IMR-90 (cell line): ENCODE measurements at places on chromosomes 1 and 21. TPM values are rescaled to one million over a fixed set of nuclear protein-coding genes. Genes with fewer than 3 reads are reported as not detected.

DNA sequence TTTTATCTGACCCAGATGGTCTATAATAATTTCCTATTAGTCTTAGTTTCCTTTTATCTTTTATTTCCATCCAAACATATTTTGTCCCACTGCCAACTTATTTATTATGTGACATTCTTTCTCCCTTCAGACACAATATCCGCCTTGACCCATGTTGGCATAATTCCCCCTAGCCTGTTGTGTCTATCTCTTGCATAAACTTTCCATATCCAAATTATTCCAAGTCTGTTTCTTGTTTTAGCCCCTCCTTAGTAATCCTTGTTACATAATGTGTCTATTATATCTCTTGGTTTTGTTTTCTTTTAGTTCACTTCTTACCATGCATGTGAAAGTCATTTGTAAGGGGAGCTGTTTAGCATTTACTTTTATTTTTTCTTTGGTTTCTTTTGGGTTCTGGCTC, 81.6 kb upstream of the CACHD1 start:
- no peak for DNase-seq

DNA sequence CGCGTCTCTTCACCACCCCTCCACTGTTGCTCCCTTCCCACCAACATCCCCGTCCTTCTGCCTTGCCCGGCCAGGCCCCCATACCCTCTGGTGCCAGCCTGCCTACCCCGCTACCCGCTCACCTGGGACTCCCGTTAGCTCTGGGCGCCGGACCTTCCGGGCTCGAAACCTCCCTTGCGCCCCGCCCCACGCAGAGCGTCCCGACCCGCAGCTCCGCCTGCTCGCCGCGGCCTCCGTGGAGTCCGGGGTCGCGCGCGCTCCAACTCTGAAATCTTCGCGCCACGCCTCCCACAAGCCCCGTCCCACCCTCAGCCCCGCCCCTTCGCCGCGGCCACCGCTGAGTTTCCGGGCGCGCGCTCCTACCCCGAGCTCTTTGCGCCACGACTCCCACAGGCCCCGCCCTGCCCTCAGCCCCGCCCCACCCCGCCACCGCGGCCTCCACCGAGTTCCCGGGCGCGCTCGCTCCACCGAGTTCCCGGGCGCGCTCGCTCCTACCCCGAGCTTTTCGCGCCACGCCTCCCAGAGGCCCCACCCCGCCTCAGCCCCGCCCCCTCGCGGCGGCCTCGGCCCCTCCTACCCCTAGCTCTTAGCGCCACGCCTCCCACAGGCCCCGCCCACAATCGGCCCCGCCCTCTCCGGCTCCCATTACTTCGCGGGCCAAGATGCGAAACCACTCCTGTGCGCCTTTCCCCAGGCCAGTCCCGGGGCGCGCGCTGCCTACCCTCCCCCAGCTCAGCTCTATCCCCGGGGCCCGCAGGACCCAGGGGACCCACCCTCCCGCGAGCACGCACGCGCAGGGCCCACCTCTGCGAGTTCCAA, at the start of gene IFT25:
TSS of gene IFT25 (minus strand) at position 267 of the 819 bp plus-strand sequence. CDS start 5,617 bp downstream, outside the sequence.
- peak; percentile 93 for DNase-seq

DNA sequence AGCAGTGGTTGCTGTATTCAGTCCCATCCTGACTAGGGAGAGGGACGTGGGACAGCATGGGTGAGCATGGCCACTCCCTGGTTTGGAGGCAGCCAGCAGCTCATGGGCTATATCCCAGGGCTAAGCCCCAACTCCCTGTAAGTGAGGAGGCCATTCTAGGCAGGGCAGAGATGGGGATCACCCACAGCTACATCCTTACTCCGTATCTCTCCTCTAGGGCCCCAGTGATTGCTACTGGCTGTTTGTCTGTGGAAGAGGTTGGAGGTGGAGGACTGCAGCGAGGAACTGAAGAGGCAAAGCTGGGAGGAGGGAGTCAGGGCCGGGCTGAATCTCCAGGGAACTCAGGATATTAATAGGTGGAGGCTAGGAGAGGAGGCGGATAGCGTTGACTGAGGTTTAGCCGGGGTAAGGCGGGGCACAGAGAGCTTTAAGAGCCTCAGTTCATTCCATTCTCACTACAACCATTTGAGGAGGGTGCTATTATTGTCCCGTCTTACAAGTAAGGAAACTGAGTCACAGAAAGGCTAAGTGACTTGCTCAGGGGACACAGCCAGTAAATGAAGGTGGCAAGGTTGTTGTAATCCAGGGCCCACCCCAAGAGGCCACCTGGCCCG, 6.8 kb downstream of the OLIG2 start:
- no peak for DNase-seq

- no peak for DNase-seq
Observed at GRCh38 chr21:38798481-38798882, 7.2 kb upstream of the ETS2 start.

Gene RXFP4
- not detected in 2 replicates for total RNA-seq

Gene ACTN2
- under 0.01 TPM in 2 replicates for total RNA-seq
